Stimulated activated CD8-positive, alpha-beta memory T cell treated with anti-CD3 and anti-CD28 coated beads, Interleukin-7, amount 100 ng/mL, for 1 hour (primary cell): ENCODE measurements at places on chromosomes 16 and 17.
A peak's percentile ranks its signal among the peaks of the same experiment; 100 is the strongest.

- DNase-seq: no peak
These were observed 19.7 kb upstream of the BRD7 start for GRCh38 chr16:50388496-50388895.

- DNase-seq: no peak
These were observed 39.2 kb upstream of the FAM20A start for GRCh38 chr17:68640242-68640989.

GRCh38 chr17:78766743-78767294 is 15.3 kb downstream of the CYTH1 start:
- no peak for DNase-seq

DNA sequence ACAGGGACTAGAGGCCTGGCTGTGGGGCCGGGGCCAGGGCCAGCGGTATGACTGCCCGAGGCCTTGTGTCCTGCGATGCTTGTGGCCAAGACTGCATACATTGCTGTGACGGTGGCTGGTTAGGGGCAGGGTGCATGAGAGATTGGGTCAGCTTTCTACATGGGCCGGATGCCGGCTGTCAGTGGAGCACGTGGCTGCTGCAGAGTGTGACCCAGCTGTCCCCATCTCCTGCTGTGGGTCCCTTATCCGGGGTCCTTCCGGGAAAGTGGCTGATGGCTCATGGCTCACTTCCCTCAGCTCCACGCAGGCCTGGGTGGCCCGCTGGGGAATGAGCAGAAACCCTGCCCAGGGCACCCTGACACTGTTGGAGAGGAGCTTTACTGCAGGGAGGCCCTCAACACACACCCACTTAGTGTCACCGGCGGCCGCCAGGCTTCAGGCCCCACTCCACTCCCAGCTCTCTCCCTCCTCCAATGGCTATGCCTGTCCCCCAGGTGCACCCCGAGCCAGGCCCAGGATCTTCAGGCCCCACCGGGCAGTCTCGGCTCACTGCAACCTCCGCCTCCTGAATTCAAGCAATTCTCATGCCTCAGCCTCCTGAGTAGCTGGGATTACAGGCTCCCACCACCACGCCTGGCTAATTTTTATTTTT is 808 bp upstream of the RGS11 start:
- DNase-seq: no peak

DNA sequence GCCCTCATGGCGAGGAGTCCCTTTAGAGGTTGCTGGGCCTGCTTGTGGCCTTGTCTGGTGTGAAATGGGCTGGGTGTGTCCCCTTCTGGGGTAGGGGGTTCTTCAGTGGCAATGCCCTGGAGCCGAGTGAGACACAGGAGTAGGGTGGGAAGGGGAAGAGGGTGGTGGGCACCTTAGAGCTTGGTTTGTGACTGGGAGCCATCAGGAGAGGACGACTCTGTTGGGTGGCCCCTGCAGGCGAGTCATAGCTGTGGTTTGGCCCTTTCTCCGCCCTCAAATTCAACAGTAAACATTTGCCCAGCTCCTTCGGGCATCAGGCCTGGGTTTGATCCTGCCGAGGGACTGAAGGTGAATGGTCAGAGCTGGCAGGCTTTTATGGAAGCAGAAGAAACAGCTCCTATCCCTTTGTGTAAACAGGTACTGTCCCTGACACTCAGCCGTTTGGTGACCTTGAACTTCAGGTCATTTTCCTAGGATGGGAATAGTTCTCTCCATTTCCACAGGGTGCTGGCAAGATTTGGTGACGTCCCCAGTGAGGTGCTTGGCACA is 2.9 kb downstream of the E4F1 start:
- DNase-seq: no peak

GRCh38 chr17:17437461-17437860 is 39.3 kb upstream of the MED9 start:
- no peak for DNase-seq

DNA sequence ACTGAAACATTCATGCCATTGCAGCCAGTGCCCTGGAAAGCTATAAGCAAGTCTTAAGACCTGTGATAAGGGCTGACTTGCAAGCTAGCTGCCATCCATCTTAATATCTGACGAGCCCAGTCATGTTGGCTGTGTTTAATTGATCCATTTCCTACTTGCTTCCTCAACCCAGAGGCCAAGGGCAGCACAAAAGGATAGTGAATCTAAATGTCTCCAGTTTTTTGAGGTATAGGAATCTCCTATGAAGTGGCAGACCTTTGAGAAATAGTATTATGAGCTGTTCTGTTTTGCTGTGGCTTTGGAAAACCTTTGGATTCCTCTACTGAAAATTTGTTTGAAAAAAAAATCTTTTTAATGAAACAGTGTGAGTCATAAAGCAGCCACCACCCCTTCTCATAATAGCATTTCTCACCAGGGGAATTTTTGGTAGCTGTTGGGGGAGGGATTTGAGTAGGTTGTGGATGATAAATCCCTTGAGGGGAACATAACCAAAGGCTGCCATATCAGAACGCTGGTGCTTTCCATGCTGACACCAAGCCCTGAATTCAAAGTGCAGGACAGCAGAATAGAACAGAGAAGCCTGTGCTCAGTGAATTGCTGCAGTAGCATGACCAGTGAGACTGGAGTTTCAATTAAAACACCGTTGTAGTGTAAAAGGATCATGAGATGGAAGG is 12.9 kb downstream of the ZNRF1 start:
- no peak for DNase-seq

GRCh38 chr17:65229621-65229995 is 92.4 kb downstream of the RGS9 start:
- no peak for DNase-seq

DNA sequence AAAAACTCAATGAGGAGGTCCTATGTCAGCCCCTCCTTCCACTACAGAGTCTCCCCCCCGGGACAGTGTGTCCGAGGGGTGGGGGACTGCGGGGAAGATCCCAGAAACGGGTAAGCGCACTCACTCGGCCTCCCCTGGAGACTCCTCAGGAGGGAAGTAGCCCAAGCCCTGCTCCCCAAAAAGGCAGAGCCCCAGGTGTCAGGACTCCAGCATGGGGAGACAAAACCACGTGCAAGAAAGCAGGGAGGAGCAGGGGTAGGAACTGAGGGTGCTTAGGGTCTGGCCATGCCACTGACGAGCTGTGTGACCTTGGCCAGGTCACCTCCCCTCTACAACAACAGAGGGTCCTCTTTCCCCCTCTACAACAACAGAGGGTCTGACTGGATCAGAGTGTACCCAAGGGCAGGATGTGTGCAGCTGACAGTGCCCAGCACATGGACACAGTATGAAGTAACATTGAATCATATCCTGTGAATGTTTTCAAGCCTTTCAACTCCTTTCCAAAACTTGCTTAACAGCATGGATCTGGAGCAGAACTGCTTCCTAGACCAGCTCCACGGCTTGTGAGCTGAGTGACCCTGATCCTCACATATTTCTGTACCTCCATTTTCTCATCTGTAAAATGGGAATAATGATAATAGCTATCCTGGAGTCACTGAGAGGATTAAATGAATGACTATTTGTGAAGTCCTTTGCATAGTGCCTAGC is 2.1 kb upstream of the NAGS start:
- DNase-seq: no peak

DNA sequence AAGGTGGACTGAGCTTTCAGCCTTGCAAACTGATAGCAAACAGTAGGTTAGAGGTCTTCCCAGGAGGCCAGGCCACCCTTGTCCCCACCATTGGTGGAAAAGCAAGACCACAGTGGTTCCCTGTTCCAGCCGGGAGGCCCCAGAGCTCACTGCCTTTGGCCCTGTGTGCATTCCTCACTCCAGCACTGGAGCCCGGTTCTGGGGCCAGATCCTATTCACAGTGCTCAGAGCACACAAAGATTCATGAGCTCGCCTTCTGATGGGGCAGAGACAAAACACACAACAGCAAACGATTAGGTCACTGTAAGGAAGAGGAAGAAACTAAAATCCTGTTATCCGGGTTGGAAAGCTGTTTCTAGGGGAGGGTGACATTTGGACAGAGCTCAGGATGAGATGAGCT is 5.6 kb upstream of the PGS1 start:
- DNase-seq: no peak

- DNase-seq: no peak
These were observed 11.7 kb upstream of the CPPED1 start for GRCh38 chr16:12815361-12815760.

GRCh38 chr17:48522031-48522653 is 8.7 kb downstream of the HOXB1 start:
- DNase-seq: no peak

DNA sequence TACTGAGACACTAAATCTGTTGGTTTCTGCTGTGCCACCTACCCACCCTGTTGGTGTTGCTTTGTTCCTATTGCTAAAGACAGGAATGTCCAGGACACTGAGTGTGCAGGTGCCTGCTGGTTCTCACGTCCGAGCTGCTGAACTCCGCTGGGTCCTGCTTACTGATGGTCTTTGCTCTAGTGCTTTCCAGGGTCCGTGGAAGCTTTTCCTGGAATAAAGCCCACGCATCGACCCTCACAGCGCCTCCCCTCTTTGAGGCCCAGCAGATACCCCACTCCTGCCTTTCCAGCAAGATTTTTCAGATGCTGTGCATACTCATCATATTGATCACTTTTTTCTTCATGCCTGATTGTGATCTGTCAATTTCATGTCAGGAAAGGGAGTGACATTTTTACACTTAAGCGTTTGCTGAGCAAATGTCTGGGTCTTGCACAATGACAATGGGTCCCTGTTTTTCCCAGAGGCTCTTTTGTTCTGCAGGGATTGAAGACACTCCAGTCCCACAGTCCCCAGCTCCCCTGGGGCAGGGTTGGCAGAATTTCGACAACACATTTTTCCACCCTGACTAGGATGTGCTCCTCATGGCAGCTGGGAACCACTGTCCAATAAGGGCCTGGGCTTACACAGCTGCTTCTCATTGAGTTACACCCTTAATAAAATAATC is 14.6 kb downstream of the STH start:
- no peak for DNase-seq

- DNase-seq: no peak
These were observed 17.5 kb downstream of the HELZ start for GRCh38 chr17:67227488-67227887.

GRCh38 chr16:73057291-73058210 is 9.6 kb upstream of the ZFHX3 start:
- no peak for DNase-seq

GRCh38 chr17:79936641-79937381 is 97.6 kb upstream of the CBX4 start:
- DNase-seq: no peak

DNA sequence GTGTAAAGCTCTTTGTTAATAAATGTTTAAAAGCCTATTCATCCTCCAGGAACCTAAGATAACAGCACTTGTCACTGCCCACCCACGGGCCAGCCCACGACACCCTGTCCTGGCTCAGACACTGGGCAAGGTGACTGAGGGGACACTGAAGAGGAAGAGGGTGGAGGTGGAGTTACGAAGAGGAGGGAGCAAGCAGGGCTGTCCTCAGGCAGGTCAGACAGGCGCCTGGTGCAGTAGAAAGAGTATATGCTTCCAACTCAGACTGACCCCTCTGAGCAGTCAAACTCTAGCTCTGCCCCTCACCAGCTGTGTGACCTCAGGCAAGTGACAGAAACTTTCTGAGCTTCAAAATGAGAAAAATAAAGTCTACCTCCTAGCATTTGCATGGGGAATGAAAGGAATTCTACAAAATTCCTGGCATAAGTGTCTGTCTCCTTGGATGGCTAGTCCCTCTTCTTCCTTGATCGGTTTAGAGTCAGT is 22.8 kb downstream of the TEX2 start:
- no peak for DNase-seq

- DNase-seq: no peak
These were observed 80.8 kb downstream of the ZDHHC7 start for GRCh38 chr16:84930298-84931106.

- DNase-seq: peak; percentile 51
These were observed 12.2 kb downstream of the BANP start for GRCh38 chr16:87963400-87963799.
